ENCODE measurements at places on chromosomes 11 and 22.

DNA sequence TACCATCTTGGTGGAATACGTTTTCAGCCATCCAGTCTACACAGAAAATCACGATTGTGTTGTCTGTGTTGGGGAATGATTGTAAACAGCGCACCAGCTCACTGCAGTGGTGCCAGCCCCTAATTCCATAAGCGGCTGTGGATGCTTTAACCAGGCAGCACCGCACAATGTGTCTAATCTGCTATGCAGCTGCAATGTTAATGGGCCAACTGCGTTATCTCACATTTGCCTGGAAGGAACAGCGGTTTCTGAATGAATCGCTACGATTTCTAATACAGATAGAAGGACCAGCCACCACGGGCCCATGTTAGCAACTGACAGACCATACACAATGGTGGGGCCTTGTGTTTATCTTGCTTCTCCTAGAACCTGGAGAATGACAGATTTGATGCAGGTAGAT, 384.5 kb upstream of the KIRREL3 start:
- no peak for DNase-seq

DNA sequence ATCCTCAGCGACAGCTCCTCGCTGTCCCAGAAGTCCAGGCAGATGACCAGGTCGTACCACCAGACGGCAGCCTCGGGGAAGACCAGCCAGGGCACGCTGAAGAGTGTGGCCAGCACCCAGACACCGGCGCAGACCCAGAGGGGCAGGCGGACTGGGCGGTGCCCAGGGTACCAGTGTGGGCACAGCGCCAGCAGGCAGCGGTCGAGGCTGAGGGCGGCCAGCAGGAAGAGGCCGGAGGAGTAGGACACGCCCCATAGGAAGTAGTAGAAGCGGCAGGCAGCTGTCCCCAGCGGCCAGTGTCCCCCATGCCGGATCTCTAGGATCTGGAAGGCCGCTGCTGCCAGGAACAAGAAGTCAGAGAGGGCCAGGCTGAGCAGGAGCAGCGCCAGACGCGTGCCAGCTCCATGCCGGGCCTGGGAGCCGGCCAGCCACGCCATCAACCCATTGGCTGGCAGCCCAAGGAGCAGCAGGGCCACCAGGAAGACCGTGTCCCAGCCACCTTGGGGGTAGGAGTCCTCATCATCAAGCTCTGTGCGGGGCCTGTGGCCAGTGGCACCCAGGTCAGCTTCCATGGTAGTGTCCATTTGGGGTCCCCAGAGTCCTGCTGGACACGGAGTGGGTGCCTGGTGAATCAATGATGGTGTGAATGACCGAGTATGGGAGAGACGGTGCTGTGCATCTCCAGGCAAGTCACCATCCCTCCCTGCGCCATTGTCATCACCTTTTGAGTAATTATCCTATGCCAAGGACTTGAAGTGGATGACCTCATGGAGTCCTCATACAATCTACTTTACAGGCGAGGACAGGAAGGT, at the start of gene GPR152:
Gene GPR152 (minus strand): TSS at position 589 of the 812 bp plus-strand sequence. CDS start 5 bp downstream, at position 584.
- DNase-seq: no peak

DNA sequence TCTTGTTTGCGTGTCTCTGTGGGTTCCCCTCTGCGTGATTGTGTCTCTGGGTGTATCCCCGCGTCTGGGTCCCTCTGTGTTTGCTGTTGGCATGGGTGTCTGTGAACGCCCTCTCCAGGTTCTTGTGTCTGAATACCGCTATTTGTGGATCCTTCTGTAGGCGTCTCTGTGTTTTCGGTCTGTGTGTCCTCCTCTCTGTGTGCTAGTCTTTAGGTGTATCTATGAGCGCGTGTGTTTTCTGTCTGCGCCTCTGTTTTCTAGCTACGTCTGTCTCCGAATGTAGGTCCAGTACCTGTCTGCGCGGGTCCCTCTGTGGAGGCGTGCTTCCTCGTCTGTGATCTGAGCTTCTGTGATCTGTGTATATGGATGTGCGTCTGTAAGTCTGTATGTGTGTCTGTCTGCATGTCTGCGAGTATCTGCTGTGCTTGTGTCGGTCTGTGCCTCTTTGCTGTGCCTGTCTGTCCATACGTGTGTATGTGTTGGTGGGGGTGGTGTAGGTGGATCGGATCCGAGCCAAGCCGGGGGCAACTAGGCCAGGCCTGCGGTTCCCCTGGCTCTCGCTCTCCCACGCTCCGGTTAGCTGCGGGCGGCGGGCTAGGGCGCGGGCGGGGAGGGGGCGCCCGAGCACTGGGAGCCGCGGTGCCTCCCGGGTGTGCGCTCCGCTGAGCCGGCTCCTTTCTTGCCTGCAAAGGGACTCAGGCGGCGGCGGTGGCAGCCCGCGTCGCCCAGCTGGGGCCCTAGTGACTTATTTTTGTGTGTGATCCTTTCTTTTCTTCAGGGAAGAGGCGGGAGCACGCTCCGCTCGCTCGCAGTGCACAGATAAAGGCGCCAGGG, 105.3 kb upstream of the E2F8 start:
- no peak for DNase-seq

GRCh38 chr11:116240710-116241109, 532.1 kb downstream of the BUD13 start:
- DNase-seq: no peak

DNA sequence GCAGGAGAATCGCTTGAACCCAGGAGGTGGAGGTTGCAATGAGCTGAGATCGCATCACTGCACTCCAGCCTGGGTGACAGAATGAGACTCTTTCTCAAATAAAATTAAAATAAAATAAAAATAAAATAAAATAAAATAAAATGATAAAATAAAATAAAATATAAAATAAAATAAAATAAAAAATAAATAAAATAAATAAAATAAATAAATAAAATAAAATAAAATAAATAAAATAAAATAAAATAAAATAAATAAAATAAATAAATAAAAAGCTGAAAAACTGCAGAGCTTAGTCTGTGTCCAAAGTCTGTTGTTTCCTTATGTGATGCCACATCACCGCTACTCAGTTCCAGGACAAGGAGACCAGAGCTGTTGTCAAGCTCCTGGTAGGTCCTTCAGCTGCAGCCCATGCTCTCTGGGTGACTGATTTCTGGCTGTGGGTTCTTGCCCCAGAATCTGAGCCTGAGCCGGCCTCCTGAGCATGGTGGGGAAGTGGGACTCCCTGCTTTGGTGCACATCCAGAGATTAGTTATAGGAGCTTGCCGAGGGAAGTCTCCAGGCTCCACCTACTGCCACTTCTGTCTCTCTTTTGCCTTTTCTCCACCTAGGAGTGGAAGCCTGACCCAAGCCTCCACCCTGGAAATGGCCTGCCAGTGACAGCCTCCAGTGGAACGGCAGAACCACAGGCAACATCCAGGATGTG, 31.3 kb upstream of the ADA2 start:
- no peak for DNase-seq

DNA sequence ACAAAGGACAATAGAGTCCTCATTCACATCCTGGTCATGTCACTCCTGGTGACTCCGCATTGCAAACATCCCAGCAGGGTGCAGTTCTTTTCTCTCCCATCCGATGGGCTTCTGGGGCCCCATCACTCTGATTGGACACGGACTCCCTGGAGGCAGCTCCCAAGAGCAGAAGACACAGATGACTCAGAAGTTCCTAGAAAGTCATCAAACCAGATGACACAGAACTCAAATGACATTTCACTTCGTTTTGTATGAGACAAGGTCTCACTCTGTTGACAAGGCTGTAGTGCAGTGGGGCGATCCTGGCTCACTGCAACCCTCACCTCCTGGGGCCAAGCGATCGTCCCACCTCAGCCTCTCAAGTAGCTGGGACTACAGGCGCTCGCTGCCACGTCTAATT, 33.2 kb downstream of the ZNF195 start:
- no peak for DNase-seq

GRCh38 chr11:63768237-63769041, at the start of gene ZFTA:
TSS of gene ZFTA (minus strand) at chr11:63768775. CDS start at chr11:63768622, 153 bp downstream.
- peak; percentile 45 for DNase-seq

GRCh38 chr11:38345286-38345685, 1747.2 kb upstream of the RAG2 start:
- DNase-seq: no peak

- no peak for DNase-seq
Observed at GRCh38 chr22:29092243-29092642, 19.4 kb downstream of the KREMEN1 start.

GRCh38 chr22:29715705-29716104, 4.1 kb upstream of the CABP7 start:
- no peak for DNase-seq

- DNase-seq: no peak
Observed at GRCh38 chr11:113593698-113594308, 112.3 kb downstream of the TMPRSS5 start.

- no peak for DNase-seq
Observed at GRCh38 chr22:41052661-41053490, 39.5 kb upstream of the EP300 start.

GRCh38 chr11:74397501-74398243, 561 bp downstream of the PGM2L1 start:
- peak; percentile 26 for DNase-seq

DNA sequence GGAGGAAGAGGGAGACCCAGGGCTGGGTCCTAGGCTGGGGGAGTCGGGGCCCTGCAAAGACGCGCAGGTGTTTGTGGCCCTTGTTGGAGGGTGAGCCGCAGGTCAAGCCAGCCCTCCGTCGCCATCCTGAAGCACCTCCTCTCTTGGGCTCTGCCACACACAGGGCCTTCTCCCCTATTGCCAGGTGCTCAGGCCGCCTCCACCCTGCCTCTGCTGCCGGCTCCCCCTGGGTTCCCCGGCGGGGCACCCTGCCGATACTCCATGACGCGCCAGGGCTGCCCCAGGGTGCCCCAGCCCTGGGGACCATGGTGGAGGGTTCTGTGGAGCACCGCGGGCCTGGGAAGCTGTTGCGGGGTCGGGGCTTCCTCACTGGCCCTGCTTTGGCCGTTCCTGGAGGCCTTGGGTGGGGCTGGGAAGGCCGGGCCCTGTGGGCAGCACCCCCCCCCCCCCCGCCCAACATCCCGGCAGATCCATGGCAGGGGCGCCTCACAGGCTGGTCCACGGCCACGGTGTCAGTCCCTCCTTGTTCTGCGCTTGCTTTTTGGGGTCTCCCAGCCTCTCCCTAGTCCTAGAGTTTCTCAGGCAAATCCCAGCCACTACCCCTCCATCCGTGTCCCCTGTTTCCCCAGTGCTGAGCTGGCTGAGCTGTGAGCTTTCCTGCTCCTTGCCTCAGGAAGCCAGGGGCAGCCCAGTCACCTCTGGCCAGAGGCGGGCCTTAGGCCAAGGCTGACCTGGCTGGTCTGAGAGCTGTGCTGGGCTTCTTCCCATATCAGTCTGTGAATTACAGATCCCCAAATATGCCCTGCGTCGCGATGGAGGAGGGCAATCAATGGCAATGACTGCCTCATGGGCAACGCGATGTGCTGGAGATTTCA, 2.3 kb upstream of the ADORA2A start:
- no peak for DNase-seq

GRCh38 chr11:86228269-86229038, 16.1 kb upstream of the EED start:
- DNase-seq: no peak

DNA sequence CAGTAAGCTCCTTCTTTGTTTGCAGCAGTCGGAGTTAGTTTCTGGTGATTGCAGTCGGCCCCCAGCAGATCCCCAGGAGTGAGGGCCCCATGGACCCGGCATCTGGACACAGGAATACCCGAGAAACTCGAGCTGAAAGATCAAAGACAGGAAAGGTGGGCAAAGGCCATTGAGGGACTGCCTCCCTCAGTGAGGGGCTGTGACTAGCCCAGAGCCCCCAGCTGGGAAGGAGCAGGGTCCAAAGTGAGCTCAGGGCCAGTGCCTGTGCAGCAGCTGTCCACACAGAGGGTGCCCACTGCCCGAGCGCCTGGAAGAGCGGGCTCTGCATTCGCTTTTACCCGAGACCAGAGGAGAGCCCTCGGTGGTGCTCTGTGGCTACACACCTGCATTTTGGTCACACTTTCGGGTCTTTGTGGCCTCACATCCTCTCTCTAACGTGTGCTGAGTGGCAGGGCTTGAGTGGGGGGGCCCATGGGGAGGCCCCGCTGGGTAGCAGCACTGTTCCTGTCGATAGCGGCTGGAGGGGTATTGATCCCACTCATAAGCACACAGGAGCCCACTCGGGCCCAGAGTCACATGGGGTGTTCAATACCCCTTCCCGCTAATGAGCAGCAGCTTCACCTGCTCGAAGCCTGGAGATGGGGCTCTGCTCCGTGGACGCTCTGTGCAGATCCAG, 532.9 kb downstream of the TBC1D22A start:
- no peak for DNase-seq

GRCh38 chr11:94737171-94737611, 31.0 kb upstream of the AMOTL1 start:
- no peak for DNase-seq

- DNase-seq: no peak
Observed at GRCh38 chr11:76677458-76677765, 6.9 kb upstream of the LRRC32 start.

DNA sequence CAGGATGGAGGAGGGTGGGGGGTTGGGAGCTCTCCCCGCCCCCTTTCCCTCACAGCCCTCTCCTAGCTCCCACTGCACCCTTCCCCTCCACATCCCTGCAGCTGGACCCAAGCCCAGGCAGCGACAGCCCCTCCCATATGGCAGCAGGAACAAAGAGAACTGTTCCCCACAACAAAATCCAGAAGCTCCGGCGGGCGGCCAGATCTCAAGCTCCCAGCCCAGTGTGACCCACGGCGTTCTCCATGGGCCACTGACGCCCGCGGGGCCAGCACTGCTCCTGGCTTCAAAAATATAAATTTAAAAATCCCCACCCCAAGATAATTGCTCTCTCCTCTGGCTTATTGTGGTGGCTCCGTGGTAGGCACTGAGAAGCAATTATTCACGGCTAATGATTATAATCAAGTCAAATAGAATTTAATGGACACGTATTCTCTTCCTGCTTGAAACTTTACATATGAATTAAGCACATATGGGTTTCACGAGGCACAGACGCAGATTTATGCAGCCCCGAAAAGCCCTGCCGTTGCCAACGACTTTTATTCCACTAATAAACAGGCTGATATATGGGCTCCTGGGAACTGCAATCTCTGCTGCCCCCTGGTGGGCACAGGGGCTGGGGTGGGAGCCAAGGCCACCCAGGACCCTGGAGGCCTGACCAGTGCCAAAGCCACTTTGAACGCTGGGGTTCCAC, 17.5 kb downstream of the MACROD1 start:
- peak; percentile 53 for DNase-seq

DNA sequence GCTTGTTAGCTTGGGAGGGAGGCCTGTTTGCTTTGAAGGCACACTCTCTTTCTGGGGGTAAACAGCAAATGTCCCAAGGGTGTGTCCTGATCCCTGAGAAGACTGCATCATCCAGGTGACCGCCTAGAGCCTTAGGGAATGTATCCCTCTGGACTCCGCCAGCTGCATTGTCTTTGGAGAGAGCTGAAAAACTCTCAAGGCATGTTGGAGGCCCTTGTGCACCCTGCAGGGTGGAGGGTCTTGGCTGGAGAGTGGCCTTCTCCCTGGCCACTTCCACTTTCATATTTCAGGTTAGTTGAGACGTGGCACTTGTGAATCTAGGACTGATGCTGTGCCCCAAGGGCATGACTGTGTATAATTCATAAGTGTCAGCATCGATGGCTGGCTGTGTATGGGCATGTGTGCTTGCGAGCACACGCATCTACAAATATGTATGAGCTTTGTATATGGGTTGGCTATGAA, 70.6 kb downstream of the ZBTB16 start:
- no peak for DNase-seq

GRCh38 chr11:9313648-9314290, 624 bp downstream of the TMEM41B start:
- DNase-seq: peak; percentile 10
